Fibroblast of the conjunctiva (primary cell): ENCODE measurements at places on chromosomes 2 and 18.

DNA sequence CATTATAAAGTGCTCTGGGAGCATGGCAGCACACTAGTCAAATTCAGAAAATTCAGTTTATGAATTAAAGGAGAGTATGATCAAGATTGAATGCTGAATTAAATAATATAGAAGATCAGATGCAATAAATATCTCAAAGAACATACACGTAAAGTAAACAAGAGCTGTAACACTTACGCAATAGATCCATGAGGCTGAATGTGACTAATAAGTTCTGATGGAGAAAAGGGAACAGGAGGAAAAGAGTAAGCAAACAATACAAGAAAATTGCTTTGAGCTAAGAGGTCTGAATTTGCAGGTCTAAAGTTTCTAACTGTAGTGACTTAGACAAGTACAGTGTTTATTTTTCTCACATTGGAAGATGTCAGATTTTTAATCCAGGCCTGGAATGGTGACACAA, 646.7 kb upstream of the ZNF804A start:
- no peak for DNase-seq

- no peak for DNase-seq
Measured at GRCh38 chr2:86256982-86257381, 57.7 kb downstream of the MRPL35 start.

GRCh38 chr2:48483506-48483905, 46.4 kb upstream of the STON1 start:
- DNase-seq: peak; percentile 74

DNA sequence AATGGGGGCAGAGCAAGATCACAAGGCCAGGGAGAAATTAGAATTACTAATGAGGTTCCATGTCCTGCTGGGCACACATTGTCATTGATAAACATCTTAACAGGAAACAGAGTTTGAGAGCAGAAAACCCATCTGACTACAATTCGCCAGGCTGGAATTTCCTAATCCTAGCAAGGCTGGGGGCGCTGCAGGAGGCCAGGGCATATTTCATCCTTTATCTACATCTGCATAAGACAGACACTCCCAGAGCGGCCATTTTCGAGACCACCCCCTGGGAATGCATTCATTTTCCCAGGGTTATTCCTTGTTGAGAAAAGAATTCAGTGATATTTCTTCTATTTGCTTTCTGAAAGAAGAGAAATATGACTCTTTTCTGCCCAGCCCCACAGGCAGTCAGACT, 152.7 kb downstream of the SUCLG1 start:
- no peak for DNase-seq

- no peak for DNase-seq
Measured at GRCh38 chr2:74864728-74865722, 31.1 kb downstream of the HK2 start.

DNA sequence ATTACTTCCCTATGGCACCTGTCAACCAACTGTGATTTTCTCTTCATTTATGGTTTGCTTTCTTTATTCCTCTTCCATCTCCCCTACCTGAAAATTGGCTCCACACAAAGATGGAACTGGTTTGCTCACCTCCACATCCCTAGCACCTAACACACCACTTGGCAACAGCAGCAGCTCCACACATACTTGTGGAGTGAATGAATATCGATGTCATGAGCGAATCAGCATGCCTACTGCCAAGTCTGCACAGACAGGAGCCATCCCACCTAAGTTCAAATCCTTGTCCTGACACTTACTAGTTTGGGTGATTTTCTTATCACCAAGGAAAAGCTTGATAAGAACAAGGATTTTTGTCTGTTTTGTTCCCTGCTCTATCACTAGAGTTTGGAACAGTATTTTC, 191.4 kb upstream of the TMEM200C start:
- no peak for DNase-seq

- DNase-seq: no peak
Measured at GRCh38 chr18:69626643-69627242, 226.1 kb downstream of the DOK6 start.

GRCh38 chr2:42132191-42132965, 36.8 kb upstream of the EML4 start:
- peak; percentile 63 for DNase-seq

DNA sequence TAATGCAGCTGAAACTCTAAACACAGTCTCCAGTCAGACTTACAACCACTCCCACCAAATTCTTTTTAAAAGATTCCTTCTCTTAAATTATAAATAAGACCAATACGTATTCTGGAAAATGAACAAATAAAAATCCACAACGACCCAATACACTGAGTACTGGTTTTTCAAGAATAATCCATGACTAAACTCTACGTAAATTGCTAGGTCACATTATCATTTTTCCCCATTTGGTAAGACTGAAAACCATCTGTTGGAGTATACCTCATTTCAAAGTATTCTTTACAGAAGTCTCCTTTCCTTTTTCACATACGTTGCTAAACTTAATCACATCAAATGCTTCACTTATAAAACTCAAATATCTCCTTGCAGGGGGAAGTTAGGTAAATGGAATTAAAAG, 6.0 kb downstream of the ZNF516 start:
- DNase-seq: no peak

- DNase-seq: no peak
Measured at GRCh38 chr18:48922801-48923730, 27.7 kb downstream of the SMAD7 start.

- DNase-seq: no peak
Measured at GRCh38 chr18:68843473-68844089, 45.7 kb downstream of the CCDC102B start.

GRCh38 chr18:45715212-45715780, 8.7 kb upstream of the SLC14A1 start:
- no peak for DNase-seq

DNA sequence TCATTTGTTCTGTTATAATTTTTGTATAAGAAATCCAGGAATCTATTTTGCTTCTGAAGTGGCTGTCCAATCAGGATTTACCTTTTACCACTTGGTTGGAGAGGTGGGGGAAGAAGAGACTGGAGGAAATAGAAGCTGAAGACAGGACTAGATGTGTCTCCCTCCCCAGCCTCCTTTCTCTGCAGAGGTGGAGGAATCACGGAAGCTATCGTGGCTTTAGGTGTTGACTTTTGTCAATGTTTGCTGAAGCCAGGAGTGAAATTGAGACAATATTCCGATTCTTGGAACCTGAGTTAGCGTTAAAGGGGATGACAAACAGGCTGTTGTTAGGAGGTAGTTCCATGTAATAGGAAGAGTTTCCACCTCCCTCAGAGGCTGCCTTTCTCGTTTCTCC, 43.5 kb downstream of the PDCL3 start:
- DNase-seq: no peak

DNA sequence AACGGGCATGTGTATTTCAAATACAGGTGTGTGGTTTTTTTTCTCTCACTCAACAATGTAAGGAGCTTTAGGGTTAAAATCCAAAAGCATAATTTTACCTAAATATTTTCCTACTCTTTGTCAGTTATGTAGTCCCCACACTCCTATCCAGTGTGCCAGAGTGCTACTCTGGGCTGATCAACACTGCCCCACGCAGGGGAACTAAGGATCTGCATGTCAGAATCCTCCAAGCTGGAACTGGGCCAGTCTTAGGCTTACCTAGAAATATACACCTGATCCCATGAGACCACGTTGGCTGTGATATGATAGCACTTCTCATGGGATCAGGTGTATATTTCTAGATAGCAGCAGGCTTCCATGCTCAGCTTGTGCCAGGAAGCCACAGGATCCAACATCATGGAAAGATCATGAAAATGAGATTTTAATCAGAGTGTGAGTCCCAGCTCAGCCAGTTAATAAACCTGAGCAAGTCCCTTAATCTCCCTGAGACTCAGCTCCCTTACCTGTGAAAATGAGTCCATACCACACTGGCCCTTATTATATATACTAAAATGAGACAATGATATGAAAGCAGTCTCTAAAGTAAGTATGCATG, 29.7 kb downstream of the CCDC141 start:
- no peak for DNase-seq

DNA sequence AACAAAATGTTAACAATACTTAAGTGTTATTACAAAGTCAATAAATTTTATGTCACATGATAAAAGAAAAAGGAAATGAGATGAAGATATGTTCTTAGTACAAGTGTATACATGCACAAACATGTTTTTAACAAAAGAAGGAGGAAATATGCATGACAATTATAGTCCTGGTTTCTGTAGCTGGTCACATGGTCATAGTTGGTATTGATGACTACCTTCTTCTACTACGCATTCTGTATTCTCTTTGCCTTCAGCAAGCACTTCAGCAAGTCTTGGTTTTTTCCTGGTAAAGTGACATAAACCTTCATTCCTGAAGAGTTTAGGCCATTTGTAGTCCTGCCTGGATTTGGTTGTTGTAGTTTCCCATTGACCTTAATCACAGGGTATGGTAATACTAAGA, 121.3 kb upstream of the SYT4 start:
- no peak for DNase-seq

- no peak for DNase-seq
Measured at GRCh38 chr18:48915626-48916425, 34.9 kb downstream of the SMAD7 start.

GRCh38 chr2:105129722-105130232, 91.9 kb downstream of the MRPS9 start:
- no peak for DNase-seq

- no peak for DNase-seq
Measured at GRCh38 chr2:141591787-141592186, 539.0 kb downstream of the LRP1B start.

DNA sequence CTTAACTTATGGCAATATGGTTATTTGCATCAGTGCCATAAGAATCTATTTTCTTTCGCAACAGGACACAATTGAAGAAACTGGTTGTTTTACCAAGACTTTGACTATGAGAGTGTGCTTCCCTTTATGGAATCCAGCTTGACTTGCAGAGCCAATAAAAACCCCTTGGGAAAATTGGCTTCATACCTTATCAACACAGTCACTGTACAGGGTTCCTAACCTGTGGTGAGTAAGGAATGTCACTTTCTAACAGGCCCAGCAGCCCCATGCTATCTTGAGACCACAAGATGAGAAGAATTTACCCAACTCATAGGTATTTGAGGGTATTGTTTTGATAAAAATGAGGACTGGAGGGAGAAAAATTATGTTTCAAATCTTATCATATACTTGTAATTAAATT, 418.5 kb upstream of the MAP2 start:
- DNase-seq: no peak

- no peak for DNase-seq
Measured at GRCh38 chr18:55404832-55405465, 183.0 kb downstream of the TCF4 start.

- peak; percentile 78 for DNase-seq
Measured at GRCh38 chr2:61763605-61764034, 90.2 kb downstream of the FAM161A start.
